ENCODE measurements at places on chromosomes 5 and 9.
A peak's percentile ranks its signal among the peaks of the same experiment; 100 is the strongest.

DNA sequence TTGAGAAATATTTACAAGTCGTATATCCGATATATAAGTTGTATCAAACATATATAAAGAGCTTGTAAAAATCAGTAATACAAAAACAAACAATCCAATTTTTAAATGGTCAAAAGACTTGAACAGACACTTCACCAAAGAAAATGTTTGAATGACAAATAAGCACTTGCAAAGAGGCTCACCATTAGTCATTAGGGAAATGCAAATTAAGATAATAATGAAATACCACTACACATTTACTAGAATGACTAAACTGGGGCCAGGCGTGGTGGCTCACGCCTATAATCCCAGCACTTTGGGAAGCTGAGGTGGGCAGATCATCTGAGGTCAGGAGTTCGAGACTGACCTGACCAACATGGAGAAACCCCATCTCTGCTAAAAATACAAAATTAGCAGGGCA, 134.6 kb upstream of the HAND1 start:
- no peak for DNase-seq

DNA sequence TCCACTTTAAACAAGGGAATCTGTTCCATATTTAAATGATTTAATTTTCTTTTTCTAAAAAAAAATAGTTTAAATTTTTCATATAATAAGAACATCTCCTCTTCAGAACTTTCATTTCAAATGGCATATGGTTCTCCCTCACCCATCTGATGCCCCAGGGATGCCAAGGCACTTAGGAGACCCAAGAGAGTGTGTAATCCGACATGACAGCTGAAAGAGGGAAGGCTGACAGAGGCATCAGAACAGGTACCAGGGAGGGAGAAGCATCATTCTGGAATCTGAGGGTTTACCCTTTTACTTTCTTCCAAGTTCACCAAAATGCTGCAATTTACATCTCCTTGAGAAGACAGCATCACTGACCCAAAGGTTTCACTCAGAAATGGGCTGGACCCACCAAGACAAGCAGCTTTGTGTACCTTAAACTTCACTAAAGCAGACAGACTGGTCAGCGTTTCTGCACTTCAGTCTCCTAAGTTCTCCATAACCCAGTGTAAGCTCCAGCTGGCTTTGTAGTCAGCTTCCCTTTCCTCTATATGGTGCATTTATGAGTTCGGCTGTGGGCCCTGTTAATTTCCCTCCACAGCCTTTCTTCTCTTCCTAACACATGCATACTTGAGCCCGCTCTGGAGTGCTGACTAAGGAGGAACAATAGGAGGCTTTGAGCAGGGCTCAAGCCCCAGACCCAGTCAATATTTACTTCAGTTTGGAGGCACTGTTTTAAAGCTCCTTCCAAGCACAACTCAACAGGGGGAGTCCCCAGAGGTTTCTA, 17.7 kb downstream of the EFNA5 start:
- no peak for DNase-seq

- no peak for DNase-seq
Measured at GRCh38 chr9:108671794-108672193, 184.0 kb downstream of the ACTL7B start.

GRCh38 chr5:58359981-58360380, 99.9 kb downstream of the PLK2 start:
- no peak for DNase-seq

GRCh38 chr5:124546643-124547042, 199.8 kb downstream of the ZNF608 start:
- no peak for DNase-seq

GRCh38 chr5:88675168-88675707, 207.7 kb downstream of the MEF2C start:
- no peak for DNase-seq

DNA sequence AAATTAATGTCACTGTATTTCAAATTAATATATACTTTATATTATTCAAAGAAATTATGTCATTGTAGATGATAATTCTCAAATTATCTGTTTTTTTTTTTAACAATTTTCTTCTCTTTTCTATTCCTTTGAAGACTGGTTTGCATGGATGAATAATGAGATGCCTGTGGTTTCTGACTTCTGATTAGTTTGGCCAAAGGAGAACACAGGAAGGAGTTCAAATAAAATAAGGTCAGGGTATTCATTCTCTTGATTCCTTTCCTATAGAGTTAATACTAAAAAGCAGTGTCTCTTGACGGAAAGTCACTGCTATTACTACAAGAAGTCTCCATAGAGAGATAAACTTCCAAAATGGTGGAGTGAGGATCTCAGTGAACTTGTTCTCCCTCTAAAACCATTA, 279.6 kb upstream of the FTMT start:
- no peak for DNase-seq

- no peak for DNase-seq
Measured at GRCh38 chr9:124503713-124504529, 3.3 kb downstream of the NR5A1 start.

GRCh38 chr9:69500896-69501295, 171.3 kb downstream of the APBA1 start:
- DNase-seq, result no peak

DNA sequence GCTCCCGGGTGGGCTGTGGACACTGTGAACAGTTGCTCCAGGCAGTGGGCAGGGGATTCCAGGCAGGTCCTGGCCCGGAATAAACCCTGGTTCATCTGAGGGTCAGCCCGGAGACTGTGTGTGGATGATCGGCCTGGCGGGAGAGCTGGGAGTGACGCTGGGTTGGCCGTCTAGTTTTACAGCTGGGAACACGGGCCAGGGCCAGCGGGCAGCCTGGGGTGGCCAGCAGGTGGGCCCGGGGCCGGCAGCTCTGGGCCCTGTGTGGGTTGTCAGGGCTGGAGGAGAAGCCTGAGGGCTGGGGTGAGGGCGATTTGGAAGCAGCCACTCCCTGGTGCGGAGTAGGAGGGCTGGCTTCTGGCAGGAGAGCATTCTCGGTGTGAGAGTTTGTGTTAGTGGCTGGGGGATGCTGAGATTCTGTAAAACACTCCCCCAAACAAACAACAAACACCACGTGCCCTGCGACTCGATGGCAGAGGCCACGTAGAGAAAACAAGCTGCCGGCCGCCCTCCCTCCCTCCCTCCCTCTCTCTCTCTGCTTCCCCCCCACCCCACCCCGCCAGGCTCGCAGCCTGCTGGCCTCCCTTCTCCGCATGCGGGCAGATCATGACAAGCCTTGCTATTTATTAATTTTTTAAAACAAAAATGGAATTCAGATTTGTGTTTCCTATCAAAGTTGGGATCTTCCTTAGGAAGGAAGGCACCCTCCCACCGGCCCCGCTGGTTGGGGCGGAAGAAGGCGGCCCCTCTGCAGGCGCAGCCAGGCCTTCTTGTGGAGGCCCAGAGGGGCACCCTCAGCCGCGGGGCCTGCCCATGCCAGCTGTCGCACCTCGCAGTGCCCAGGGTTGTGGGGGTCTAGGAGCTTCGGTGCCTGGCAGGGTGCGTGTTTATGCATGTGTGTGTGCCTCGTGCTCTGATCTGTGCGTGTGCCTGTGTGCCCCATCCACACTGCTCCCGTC, 49.5 kb downstream of the RXRA start:
- DNase-seq, result no peak

DNA sequence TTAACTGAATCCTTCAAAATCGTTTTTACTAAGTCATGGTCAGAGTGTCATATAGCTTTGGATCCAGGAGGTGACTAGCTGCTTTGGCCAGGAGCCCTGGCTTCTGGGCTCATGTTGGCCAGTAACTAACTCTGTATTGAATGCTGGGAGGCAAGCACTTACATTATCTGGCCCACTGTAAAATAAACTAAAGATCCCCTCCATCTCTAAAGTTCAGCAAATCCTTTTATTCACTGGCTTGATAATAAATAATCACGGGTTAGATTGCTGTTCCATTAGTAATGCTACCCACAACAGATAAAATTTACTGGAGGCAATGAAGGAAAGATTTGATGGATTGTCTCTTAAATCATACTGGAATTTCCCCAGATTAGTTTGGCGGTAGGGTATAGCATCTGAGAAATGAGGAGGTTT, 382.2 kb upstream of the TLE4 start:
- DNase-seq, result no peak

DNA sequence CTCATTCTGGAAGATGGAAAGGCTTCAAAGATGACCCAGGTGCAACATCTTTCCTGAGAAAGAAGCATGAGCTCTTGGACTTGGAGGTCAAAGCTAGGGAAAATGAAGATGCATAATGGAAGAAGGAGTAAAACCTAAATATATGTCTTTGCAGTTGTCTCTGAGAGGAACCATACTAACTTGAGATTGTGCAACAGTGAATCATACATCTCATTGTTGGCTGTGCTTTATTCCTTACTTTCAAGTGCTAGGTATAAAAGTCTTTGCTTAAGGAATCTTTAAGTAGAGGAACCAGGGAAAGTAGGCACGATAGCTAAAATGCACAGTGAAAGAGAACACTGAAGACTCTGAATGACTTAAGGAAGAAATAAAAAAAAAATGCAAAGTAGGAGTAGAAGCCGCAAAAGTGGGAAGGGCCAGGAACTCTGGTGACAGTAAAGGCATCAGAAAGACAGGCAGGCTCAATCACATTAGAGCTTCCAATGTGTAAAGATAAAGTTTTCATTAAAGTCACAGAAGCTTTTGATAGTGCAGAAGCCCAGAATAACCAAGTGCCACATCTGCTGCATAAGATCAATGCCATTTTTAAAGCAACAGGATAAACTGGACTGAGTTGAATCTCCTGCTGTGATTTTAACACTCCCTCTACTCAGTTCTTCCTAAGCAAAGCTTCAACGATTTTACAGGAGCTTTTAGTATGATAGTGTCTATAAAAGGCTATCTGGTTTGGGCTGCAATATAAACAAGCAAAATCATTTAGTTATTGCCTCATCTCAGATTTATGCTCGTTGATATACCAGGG, 432.3 kb upstream of the EDIL3 start:
- no peak for DNase-seq

DNA sequence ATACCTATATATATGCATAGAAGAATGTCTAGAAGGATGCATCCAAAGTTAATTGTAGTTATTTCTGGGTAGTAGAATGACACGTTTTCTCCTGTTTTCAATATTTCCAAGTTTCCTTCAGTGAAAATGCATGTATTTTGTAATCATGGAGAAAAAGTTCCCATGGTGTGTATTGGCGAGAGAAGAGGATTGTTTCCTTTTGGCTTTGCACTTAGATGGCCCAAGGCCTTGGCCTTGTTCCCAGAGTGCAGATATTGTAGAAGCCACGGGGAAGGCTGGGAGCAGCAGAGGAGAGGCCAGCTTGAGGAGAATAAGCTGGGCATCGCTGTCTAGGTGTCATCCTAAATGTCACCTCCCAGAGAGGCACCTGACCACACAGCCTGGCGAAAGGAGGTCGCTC, 44.0 kb downstream of the IRF1 start:
- no peak for DNase-seq

DNA sequence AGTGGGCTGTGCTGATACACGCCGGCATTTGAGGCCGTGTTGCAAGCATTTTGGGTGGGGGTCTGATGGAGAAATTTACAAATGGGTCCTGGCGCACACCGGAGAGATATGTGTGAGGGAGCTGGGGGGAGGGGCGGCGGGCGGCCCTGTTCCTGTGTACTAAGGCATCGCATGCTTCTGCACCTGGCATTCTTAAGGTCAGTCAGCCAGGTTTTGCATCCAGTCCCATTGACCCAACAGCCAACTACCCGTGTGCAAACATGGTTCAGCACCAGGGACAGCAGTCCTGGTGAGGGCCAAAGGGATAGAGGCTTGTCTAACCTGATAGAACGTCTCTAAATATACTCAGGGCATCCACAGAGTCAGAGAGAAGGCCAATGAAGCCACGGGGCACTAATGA, 839 bp downstream of the GABRG2 start:
- DNase-seq, result no peak

GRCh38 chr9:38405785-38406184, 13.3 kb downstream of the ALDH1B1 start:
- DNase-seq, result no peak

GRCh38 chr5:42467572-42467971, 44.3 kb downstream of the GHR start:
- no peak for DNase-seq

DNA sequence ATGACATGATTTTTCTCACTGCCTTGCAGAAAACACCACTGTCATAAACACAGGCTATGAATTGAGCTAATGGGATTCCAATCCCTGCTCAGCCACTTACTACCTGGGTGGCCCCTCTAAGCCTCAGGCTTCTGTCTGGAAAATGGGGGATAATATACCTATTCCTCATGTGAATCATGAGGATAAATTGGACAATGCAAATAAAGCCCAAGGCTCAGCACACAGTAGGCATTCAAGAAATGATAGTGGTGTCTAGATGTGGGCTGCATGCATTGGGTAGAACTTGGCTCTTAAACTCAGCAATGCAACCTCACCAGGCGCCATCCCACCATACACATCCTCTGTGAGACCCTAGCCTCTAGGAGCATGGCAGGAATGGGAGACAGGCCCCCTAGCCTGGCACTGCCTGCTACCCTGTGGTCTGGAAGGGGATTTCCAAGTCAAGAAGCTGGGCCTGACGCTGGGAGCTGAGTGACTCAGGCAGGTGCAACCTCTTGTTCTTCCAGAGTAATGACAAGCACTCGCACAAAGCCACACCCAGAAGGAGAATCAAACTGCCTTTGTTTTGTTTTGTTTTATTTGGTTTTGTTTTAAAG, 2.3 kb upstream of the TNIP1 start:
- DNase-seq, result peak; percentile 83

DNA sequence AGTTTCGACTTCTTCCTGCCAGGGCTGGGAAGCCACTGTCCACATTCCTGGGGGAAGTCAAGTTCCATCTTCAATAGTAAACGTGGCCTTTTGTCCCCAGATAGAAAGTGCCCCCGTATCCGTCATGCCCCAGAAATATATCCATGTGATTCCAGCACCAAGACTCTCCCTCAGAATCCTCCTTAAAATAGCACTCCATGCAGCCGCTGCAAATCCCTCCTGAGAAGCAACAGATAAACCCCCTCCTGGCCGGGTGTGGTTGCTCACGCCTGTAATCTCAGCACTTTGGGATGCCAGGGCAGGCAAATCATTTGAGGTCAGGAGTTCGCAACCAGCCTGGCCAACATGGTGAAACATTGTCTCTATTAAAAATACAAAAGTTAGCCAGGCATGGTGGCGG, 126.1 kb downstream of the OLFM1 start:
- DNase-seq, result no peak

GRCh38 chr5:68740226-68740910, 353.4 kb upstream of the SLC30A5 start:
- DNase-seq, result no peak

DNA sequence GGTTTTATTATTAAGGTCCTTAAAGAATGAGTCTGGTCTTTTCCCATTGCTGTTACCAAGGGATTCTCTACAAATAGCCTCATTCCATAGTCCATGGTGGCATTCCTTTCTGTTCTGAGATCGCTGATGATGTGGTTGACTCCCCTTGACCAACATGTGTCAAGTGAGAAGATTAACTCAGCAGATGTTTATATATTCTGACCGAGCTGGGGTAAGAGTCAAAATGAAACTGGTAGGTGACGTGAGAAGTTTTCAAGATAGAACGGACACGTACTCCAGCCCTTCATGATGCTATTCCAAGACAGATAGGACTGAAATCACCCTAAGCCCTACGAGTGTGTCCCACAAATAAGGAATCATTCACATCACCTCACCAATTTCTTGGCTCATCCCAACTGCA, 155.5 kb upstream of the WWC1 start:
- peak; percentile 5 for DNase-seq

GRCh38 chr5:71887680-71888079, 168.6 kb downstream of the CARTPT start:
- peak; percentile 69 for DNase-seq

GRCh38 chr9:126125177-126125576, 201.5 kb upstream of the MVB12B start:
- no peak for DNase-seq

Measured in activated CD4-positive, alpha-beta T cell treated with anti-CD3 and anti-CD28 coated beads, Interleukin-2, Interleukin-4, amounts not matched to agents 100 ng/mL and 50 ng/mL, durations not matched to agents 16 hours and 8 hours (primary cell).